NCI-H446 treated with DMSO at 0.1 percent for 48 hours (cell line): ENCODE measurements at places on chromosomes 5 and 9.

DNA sequence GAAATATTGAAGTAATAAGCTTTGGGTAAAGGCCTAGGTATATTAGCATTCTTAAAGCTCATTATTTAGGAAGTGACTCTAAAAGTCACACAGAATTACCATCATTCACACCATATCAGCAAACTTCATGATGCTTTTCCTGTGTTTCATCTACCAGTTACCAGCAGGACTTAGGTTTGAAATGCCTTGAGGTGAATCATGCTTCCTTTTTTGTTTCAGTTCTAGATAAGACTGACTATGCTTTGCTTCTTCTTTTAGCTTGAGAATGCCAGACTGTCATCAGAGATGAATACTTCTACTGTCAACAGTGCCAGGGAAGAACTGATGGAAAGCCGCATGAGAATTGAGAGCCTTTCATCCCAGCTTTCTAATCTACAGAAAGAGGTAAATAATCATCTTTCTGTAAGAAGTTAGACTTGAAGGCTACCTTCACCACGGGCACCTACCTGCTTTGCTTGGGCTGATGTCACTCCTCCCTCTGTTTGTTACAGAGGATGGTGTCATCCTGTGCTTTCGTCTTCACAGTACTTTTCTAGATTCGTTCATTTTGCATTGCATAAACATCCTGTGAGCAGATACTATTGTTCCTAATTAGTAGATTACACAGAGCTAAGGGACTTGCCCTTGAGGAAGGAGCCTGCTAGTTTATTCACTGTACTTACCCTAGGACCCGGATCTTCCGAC is 34.7 kb downstream of the LMNB1 start:
- DNase-seq: no peak

GRCh38 chr5:167845952-167846351 is 445.5 kb upstream of the WWC1 start:
- no peak for DNase-seq

GRCh38 chr5:153365547-153365946 is 124.9 kb upstream of the GRIA1 start:
- DNase-seq: no peak

GRCh38 chr5:77952636-77953212 is 176.6 kb upstream of the TBCA start:
- DNase-seq: no peak

GRCh38 chr5:141465351-141465750 is 10.4 kb upstream of the PCDHGC3 start:
- DNase-seq: no peak

GRCh38 chr5:178429491-178430185 is 160.6 kb downstream of the COL23A1 start:
- DNase-seq: no peak

DNA sequence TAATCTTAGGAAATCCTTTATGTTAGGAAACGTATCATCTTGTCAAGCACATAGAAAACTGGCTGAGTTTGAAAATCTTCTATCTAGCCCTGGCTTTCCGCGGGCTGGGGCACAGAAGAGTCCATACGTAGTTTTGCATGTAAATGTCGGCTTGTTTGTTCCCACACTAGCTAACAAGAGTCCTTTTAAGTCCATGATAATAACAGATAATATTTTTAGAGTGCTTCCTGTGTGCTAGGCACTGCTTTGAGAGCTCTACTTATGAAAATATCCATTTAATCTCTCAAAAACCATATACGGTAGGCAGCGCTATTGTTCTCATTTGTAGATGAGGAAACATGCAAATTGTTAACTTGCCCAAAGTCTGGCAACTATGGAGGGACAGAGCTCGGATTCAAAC is 40.5 kb downstream of the FYB1 start:
- DNase-seq: no peak

DNA sequence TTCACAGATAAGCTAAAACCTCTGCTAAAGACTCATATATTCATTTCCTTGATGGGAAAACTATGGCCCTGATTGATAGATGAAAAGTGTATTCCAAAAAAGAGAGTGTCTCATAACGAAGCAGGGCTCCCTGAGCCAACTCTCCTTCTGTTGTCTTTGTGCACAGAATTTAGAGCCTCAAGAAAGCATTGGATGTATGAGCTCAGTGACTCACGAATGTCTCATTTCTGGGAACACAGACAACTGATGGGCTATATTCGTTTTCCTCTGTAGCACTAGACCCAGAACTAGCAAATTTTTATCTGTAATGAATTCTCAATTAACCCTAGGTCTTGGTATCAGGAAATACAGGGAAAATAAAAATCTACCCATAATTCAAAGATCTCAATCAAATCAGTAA is 88.4 kb downstream of the LMNB1 start:
- DNase-seq: peak; percentile 49

DNA sequence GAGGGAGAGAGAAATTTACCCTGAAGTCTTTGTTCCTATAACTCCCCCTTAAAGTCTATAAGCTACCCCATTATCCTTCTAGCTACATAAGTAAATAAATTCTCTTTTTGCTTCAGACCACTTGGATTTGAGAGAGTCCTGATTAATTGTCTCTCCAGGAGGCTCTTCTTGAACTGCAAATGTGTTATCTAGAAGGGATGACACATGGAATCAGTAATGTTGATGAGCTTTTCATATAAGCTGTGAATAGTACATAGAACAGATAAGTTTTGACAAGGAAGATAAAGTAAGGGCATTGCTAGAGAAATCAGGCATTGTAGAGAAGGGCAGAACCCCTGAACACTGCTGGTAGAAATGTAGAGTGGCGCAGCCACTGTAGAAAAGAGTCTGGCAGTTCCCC is 42.5 kb upstream of the GNPDA1 start:
- DNase-seq: no peak

DNA sequence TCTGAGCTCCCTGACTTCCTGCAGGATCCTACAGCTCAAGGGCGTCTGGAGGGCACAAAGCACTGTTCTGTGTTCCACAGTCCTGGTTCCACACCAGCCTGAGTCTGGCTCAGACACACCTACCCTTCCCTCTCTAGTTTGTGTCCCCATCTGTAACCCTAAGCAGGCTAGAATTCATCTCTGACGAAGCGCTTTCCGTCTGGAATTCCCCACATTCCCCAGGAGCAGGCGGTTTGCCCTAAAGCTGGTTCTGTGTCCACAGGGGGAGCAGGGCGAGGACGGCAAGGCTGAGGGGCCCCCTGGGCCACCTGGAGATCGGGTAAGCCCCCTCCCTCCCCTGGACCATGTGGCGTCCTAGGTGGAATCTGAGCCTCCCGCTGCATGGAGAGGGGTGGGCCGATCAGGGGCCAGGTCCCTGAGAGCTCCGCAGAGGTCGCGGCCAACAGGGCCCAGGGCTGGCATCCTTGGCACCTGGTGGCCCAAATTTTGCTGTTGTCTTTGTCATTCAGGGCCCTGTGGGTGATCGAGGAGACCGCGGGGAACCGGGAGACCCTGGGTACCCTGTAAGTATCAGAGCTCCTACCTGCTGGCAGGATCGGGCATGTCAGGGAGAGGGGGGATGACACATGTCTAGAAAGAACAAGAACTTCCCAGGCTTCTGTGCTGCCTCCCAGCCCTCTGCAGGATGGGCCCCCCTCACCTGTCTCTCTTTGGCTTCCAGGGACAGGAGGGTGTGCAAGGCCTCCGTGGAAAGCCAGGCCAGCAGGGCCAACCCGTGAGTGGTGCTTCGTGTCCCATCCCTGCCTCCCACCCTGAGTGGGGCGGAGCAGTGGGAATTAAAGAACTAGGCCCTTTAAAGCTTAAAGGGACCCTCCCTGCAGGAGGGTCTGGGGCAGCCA is 34.5 kb upstream of the ORM1 start:
- no peak for DNase-seq

- DNase-seq: peak; percentile 52
Measured at GRCh38 chr9:4297151-4297785, 2.6 kb downstream of the GLIS3 start.

- DNase-seq: no peak
Measured at GRCh38 chr9:109914280-109915027, 134.5 kb downstream of the PALM2AKAP2 start.

- no peak for DNase-seq
Measured at GRCh38 chr5:179621551-179622214, 1.8 kb downstream of the HNRNPH1 start.

- no peak for DNase-seq
Measured at GRCh38 chr9:119092125-119092524, 277.1 kb downstream of the BRINP1 start.

GRCh38 chr9:109745335-109746283 is 34.4 kb upstream of the PALM2AKAP2 start:
- peak; percentile 41 for DNase-seq

GRCh38 chr5:68353605-68354004 is 138.0 kb downstream of the PIK3R1 start:
- no peak for DNase-seq

DNA sequence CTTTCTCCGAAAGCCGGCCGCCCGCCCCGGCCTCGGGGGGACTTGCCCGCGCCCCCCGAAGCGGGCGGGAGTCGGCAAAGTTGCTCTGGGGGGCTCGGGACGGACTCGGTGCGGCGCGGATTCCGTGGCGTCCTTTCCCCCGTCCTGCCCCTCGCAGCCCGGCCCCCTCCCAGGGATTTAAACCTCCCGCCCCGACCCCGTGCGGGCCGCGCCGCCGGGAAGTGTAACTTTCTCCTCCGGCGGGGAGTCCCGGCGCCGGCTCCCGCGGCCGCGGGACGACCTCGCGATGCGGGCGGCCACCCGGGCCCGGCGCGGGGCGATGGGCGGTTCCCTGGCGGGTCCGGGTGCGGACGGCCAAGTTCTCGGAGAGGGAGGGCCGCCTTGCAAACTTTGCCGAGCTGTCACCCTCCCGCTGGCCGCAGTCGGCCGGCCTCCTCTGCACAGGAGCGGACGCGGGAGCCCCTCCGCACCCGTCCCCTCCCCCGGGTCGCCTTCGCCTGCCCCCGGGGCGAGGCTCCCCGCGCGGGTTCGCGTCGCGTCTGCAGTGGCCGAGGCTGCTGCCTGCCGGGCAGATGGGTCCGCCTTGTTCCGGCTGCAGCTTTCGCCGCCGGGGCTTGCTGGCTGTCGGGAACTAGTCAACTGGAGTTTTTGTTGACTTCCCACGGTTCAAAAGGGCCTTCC is 732 bp downstream of the PBX3 start:
- DNase-seq: no peak

DNA sequence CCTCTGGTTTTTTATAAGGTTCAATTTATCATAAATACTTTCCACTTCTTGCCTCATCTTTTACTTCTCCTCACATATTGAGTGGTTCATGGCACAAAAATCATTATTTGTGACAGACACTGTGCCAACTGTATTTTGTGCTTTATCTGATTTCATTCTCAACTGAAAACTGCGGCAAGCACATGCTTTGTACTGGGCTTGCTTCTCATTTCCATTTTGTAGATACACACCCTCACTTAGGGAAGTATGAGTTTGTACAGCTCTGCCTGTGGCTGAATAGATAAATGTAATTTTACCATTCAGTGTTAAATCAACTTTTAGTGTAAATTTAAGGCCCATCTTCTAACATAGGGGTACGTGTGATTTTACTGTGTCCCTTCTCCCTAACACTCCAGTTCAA is 83.6 kb downstream of the ANXA2R start:
- no peak for DNase-seq

- DNase-seq: no peak
Measured at GRCh38 chr9:104969116-104969515, 41.2 kb upstream of the ABCA1 start.

GRCh38 chr5:16727755-16728325 is 111.0 kb upstream of the RETREG1 start:
- no peak for DNase-seq

DNA sequence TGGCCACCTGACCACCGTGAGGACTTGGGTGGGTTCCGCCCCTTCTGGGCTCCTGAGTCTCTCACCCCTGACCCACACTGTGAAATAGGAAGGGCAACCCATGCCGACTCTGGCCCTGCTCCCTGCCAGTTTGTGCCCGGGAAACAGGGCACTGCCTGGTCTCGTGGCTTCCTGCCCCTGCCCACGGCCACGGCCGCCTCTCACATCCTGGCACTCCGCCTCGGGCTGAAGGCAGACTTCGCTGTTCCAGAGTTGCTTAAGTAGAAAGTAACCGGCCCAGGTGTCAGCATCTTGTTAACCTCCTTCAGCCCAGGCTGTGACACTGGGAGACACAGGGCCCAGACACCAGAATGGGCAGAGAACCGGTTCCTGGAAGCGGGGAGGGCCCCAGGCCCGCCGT is 68.7 kb upstream of the RNU6ATAC start:
- DNase-seq: no peak

DNA sequence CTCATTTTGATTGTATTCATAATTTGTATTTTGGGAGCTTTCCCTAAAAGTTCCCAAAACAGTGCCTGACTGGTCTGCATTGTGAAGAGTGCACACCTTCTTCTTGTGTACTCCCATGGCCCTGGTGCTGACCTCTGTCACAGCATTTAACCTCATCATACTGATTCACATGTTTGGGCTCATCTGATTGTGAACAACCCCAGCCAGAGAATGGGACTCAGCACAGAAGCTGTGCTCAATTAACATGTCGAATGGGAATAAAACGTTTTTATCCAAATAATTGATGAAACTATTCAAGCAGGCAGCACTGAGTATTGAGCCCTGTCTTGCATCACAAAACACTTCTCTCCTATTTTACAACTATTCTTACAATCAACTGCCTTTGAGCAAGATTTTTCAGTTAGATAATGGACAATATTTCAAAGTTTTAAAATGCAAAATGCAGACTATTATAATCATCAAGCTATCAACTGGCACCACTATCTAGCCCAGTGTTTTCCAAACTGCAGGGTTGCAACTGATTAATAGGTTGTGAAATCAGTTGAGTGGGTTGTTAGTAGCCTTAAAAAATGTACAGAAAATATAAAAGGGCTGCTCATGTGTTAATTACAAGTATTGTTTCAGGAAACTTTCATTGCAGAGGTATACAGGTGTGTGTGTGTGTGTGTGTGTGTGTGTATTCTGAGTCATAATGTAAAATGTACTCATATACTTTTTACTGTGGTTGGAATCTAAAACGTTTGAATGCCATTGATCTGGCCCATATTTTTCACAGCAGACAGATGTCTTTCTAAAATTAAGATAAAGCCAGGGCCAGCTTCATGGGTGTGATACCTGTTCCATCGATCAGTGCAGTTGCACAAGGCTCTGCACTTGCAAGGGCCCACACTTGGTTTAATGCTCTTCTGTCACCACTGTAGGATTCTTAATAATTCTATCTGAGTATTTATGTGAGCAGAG is 190.5 kb downstream of the PIK3R1 start:
- no peak for DNase-seq

GRCh38 chr9:111955048-111955447 is 58.4 kb downstream of the UGCG start:
- DNase-seq: no peak

GRCh38 chr9:128118971-128119665 is 8.4 kb downstream of the PTGES2 start:
- DNase-seq: no peak

GRCh38 chr9:124685217-124685616 is 85.9 kb downstream of the NR6A1 start:
- no peak for DNase-seq
